Stimulated activated CD8-positive, alpha-beta memory T cell treated with anti-CD3 and anti-CD28 coated beads, Interleukin-2, amount 100 ng/mL, for 48 hours (primary cell): ENCODE measurements at places on chromosomes 12 and 14.

DNA sequence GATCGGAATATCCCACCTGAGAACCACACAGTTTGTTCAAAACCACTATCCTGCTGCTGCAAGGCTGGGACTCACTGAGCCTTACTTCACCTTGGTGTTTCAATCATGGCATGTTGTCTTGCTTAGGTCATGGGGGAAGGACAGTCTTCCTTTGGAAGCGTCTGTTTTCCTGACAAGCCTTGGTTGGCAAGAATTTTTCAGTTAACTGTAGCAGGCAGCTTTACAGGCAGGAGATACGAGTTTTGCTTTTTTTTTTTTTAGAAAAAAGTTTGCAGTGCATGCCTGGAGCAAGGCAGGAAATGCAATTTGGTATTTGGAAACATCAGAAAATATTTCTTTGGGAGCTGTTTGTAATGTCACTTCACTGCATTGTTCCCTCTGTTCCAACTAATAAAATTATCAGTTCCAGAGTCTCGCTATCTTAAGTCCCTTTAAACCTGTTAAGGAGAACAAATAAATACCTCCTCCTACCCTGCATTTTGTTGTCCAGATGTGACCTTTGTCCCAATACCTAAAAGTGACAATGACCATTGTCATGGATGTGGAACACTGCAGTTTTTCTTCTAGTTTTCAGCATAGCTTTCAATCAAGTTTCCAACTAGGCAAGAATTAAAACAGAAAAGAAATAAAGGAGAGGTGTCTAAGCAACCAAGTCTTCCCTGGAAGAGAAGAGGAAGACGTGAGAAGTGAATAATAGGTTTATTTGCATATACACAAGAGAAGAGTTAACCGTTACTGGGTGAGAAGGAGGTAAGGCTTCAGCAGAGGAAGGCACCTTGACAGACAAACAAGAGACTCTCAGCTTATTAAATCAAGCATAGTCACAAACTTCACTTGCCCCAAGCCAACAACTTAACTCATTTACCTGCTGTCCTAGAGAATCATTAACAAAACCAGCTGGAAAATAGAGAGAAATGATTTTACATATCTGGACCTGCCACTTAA is 71.4 kb upstream of the ACTN1 start:
- DNase-seq: no peak

DNA sequence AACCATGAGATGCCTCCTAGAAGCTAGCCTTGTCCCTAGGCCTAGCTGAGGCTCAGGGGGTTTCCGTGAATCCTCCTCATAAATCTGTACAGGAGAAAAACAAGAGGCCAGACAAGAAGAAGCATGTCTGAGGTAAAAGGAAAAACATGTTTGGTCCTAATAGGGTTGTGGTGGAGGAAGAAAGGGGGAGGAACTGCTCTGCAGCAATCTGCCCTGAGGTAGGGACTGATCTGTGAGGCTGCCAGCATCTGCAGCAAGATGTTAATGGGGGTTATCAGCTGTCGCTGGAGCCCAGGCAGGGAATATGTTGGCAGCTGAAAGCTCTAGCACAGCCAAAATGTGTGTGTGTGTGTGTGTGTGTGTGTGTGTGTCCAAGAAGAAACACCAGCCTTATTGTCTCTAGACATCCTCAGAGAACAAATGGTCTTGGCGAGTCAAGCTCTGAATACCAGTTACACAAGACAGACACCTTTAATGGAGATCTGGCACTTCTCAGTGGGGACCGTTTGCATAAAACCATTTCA is 218.5 kb downstream of the NUAK1 start:
- DNase-seq: no peak

DNA sequence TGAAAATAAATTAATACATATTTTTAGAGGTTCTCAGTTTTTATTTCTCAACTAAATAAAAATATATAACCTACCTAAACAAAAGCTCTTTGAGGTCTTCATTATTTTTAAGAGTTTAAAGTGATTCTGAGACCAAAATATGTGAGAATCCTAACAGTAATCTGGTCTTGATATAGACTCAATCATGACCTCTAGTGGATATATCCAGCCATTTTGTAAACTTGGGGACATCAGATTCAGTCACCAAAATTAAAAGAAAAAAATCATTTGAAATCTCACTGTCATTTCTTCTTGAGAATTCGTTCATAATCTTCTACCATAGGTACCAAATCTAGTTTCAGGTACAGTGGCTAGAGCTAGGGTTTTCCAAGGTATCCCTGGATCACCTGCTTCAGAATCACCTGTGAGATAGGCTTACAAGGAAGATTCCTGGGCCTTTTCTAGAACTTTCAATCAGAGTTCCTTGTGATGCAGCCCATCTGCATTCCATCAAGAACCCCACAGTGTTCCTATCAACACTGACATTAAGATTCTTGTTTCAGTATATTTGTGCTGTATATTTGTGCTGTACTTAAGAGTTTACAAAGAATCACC is 214.9 kb downstream of the ADAMTS20 start:
- no peak for DNase-seq

GRCh38 chr14:61923348-61923747 is 161.1 kb downstream of the SNAPC1 start:
- no peak for DNase-seq

GRCh38 chr12:60977966-60978365 is 1282.2 kb upstream of the USP15 start:
- no peak for DNase-seq

- DNase-seq: no peak
These were observed 94.1 kb downstream of the RTN1 start for GRCh38 chr14:59776468-59776867.

GRCh38 chr12:97835541-97835940 is 372.9 kb downstream of the RMST start:
- DNase-seq: no peak

DNA sequence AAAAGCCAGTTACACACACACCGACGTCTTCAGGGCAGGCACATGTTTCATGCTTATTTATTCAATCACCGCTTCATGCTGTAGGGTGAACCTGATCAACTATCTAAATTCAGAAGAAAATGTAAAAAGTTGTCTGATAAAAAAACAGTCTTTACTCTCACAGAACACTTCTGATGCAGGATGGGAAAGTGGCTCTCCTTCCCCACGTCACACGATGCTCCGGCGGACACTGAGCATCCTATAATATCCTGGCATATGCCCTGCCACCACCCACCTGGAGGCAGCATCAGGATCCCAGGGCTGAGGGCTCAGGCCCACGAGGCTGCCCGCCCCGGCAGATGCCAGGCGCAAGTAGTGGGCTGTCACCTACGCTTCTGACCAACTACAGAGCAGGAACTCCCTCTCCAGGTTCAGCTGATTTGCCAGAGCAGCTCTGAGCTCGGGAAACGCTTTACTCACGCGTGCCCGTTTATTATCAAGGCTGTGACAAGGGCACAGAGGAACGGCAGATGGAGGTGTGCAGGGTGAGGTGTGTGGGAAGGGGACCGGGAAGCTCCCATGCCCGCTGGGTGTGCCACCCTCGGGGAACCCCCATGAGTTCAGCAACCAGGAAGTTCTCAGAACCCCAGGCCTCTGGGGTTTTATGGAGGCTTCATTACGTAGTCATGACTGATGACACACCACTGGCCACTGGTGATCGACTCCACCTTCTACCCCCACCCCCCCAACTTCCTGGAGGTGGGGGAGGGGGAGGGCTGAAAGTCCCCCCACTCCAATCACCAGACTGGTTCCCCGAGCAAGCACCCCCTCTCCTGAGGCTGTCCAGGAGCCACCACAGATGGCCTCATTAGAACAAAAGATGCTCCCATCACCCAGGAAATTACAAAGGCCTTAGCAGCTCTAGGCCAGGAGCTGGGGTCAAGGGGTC is 32.1 kb downstream of the SLC15A4 start:
- no peak for DNase-seq

DNA sequence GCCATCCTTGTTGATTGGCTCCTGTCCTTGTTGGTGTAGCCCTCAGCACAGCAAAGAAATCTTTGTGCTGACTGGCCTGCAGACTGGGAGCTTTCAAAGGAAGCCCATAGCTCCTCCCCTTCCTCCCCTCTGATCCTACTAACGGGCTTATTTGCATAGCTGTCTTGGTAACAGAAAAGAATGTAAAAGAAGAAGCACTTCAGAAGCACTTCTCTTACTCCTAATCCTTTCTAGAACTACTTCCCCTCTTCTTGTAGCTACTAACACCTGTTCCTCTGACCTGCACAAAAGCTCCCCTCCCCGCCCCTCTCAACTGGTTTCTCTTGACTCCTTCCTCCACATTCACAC is 14.3 kb upstream of the RIC8B start:
- DNase-seq: no peak

DNA sequence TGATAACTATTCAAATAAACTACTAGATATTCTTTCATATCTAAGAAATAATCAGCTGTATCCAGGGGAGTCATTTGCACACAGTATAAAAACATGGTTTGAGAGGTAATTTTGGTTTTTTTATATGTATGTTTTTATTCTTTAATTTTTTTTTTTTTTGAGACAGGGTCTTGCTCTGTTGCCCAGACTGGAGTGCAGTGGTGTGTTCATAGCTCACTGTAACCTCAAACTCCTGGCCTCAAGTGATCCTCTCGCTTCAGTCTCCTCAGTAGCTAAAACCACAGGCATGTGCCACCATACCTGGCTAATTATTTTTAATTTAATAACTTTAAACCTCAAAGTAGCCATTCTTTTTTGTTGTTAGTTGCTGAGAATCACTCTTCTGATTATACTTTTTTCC is 1.8 kb downstream of the PRORP start:
- DNase-seq: no peak

- no peak for DNase-seq
These were observed 53.4 kb upstream of the ANO4 start for GRCh38 chr12:100741084-100741711.

DNA sequence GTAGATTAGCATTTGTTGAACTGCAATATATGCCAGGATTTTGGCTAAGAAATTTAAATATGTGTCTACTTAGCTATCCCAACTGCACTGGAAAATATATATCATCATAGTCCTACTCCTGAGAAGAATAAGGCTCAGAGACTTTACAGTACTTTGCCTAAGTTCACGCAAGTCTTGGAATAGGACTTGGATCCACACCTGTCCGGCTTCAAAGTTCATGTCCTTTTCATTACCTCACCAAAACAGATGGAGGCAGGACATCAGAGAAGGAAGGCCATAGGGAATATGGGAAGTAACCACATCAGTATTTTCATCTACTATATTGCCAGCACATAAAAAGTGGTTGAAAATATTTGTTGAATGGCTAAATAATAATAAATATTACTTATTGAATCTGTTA is 358.5 kb downstream of the PRKD1 start:
- DNase-seq: no peak

GRCh38 chr14:58151133-58152013 is 640 bp downstream of the ARMH4 start:
- no peak for DNase-seq

DNA sequence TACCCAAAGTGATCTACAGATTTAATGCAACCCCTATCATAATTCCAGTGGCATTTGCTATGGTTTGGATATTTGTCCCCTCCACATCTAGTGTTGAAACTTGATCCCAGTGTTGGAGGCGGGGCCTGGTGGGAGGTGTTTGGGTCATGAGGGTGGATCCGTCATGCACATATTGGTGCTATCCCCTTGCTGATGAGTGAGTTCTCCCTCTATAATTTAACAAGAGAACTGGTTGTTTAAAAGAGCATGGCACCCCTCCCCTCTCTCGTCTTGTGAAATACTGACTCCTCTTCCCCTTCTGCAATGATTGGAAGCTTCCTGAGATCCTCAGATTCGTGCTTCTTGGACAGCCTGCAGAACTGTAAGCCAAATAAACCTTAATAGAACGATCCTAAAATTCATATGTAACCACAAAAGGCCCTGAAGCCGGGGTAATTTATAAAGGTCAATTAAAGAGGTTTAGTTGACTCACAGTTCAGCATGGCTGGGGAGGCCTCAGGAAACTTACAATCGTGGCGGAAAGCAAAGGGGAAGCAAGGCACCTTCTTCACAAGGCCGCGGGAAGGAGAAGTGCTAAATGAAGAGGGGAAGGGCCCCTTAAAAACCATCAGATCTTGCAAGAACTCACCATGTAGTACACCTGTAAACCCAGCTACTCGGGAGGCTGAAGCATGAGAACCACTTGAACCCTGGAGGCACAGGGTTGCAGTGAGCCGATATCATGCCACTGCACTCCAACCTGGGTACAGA is 41.2 kb downstream of the SLC39A9 start:
- no peak for DNase-seq

GRCh38 chr12:106369624-106370346 is 12.2 kb downstream of the POLR3B start:
- DNase-seq: no peak

GRCh38 chr14:65159281-65160062 is 57.2 kb upstream of the MAX start:
- no peak for DNase-seq

- DNase-seq: no peak
These were observed 44.9 kb downstream of the BBS10 start for GRCh38 chr12:76303365-76303764.

DNA sequence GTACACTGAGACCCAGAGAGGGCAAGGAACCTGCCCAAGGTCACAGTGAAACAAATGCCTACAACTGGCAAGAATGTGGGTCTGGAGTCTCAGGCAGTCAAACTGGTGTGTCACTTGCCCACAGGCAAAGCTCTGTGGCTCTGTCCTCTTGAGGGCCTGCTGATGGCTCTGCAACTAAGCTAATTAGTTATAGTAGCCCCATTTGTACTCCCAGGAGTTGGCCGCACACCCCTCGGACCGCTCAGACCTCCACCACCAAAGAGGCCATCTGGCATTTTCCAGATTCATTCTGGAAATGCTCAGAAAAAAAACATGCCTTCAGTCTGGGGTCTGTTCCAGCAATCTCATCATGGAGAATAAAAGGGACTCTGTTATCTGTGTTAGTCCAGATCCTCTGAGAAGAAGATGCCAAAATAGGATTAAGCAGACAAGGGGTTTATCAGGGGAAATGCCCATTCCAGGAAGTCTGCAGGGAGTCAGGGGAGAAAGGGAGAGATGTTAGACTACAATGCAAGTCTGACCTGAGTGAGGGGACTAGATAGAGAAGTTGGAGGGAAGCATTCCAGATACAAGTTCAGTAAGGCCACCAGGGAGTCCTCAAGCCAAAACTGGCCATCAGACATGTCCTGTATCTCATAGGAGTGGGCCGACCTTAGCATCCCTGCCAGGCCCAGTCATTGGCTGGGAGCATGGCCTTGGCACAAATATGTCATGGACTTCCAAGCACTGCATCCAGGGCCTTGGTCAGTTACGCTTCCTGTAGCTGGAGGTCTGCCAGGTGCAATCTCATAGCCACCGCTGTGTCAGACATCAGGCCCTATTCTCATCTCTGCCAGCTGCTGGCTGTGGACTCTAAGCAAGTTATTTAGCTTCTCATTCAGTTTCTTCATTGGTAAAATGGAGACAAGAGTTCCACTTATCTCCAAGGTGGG is 15.4 kb upstream of the OAS1 start:
- no peak for DNase-seq

DNA sequence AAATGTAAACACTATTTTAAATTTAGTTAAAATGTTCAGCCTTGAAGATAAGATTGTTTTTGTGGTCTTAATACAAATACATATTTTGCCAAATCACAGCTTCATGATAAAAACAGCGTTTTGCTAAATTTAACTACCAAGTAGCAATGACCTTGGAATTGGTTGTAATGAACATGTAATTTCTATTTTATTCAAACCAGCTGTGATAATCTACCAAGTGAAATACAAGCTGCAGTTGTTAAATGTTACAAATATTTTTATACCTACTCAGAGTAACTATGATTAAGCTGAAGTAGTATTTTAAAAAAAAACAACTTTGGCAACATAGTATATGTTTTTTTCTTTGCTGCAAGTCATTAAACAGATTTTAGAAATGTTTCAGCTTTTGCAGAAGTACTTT is 96.2 kb downstream of the CPSF2 start:
- DNase-seq: no peak

- no peak for DNase-seq
These were observed 12.9 kb downstream of the NCOR2 start for GRCh38 chr12:124554429-124555029.
